ENCODE measurements at places on chromosomes 4 and X.

- no peak for DNase-seq
Measured at GRCh38 chrX:2967998-2968909, 38.1 kb upstream of the ARSH start.

- DNase-seq, result no peak
Measured at GRCh38 chrX:13340182-13340791, 20.4 kb upstream of the ATXN3L start.

- no peak for DNase-seq
Measured at GRCh38 chr4:58739275-58739674, 1629.1 kb upstream of the IGFBP7 start.

DNA sequence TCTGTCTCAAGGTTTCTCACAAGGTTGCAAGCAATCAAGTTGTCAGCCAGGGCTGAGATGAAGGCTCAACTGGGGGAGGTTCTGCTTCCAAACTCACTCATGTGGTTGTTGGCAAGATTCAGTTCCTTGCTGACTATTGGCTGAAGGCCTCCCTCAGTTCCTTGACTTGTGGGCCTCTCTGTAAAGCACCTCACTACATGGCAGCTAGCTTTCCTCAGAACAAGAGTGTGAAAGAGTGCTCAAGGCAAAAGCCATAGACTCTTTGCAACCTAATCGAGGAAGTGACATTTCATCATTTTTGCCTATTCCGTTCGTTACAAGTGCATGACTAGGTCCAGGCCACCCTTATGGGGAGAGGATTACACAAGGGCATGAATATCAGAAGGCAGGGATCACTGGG is 52.0 kb downstream of the CXorf58 start:
- DNase-seq, result no peak

- no peak for DNase-seq
Measured at GRCh38 chr4:180356766-180357165, 1886.4 kb upstream of the TENM3 start.

GRCh38 chr4:188864741-188865140 is 725.5 kb downstream of the TRIML1 start:
- DNase-seq, result no peak

- no peak for DNase-seq
Measured at GRCh38 chr4:128277856-128278255, 9.8 kb downstream of the PGRMC2 start.

DNA sequence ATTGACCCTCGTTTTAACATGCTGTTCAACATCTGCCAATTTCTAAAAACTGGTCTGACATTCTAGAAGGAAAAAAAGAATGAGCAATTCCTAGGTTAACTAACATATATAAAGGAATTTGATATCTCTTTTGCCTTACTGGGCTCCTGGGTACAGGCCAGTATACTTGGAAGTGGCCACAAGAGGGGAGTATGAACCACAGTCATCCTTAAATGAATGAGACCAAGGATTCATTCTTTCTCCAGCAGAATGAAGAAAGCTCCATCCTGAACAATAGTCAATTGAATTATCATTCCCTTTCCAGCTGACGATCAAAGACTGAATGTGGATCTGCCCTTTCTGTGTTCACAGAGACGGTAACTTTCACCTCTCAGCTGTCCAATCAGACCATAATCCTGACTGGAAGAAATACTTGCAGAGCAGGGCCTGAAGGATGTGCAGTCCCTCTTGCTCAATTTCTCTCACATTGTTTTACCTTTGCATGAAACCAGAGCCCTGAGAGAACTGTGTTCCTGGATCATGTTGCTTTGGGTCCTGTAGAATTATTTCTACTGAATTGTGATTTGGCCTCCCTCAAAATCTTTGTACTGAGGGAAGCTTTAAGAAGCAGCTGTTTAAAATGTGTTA is 14.8 kb upstream of the SPARCL1 start:
- DNase-seq, result no peak

GRCh38 chrX:31245714-31246113 is 173.9 kb upstream of the FTHL17 start:
- DNase-seq, result no peak

DNA sequence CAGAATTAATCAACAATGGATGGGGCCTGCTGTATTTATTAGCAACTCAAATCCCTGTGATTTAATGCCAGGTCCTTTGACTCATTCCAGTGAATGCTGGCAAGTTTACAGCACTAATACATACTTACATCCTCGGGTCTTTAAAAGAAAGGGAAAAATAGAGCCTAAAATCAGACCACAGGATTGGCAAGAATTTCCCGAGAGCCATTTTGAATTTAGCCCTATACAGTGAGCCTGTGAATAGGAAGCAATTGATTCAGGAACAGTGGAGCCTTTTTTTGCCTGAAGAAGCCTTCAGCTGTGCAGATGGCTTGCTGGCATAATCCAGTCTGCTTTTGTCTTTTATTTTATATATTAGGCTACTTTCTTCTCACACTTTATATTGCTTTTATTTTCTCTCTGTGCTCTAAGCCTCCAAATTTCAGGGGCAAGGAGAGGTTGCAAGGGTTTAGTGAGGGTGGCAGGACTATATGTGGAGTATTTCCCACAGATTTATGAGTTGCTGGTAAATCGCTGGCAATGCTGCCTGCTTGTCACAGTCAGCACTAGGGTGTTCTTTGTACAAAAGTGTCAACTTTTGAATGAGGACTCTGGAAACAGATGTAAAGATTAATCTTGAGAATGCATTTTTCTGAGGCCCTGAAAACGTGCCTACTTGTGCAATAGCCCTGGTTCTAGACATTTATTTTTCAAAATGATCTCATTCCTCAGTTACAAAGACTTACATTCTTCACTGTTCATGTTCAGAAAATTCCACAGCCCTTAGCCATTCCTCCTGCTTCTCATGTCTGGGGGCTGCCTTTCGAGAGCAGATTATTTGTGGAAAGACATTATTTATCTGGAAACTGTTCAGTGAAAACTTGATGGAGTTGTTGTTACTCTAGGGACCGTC is 303.5 kb downstream of the SPRY1 start:
- no peak for DNase-seq

GRCh38 chr4:106803083-106803482 is 233.0 kb downstream of the DKK2 start:
- DNase-seq, result no peak

GRCh38 chr4:38865445-38865844 is 2.2 kb upstream of the FAM114A1 start:
- no peak for DNase-seq

GRCh38 chr4:56626420-56626819 is 54.7 kb downstream of the HOPX start:
- DNase-seq, result no peak

- DNase-seq, result no peak
Measured at GRCh38 chrX:22220941-22221340, 51.8 kb upstream of the CBLL2 start.

- DNase-seq, result no peak
Measured at GRCh38 chr4:110704748-110705439, 82.0 kb upstream of the PITX2 start.

GRCh38 chr4:158962393-158962792 is 140.5 kb upstream of the RAPGEF2 start:
- DNase-seq, result no peak

GRCh38 chr4:84050015-84050414 is 449.1 kb downstream of the NKX6-1 start:
- peak; percentile 1 for DNase-seq

DNA sequence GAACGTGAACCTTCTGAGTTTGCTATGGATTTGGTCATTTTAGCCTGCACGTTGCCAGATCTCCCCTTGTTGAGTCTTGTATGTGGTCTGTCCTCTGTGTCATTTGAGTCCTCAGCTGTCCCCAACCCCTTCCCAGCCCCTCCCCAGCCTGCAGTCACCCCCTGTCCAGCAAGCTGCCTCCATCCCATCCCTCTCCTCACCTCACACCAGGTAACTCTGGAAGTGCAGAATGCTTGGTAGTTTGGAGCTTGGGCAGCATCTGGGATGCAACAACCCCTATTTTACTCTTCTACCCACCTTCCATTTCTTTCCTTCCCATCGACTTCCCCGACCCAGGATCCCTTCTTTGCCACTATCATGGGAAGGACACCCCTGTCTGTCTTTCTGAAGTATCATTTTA is 18.4 kb downstream of the GABRQ start:
- no peak for DNase-seq

GRCh38 chrX:118216087-118216486 is 99.5 kb upstream of the KLHL13 start:
- DNase-seq, result no peak

- DNase-seq, result no peak
Measured at GRCh38 chrX:40144576-40144975, 46.8 kb upstream of the BCOR start.

DNA sequence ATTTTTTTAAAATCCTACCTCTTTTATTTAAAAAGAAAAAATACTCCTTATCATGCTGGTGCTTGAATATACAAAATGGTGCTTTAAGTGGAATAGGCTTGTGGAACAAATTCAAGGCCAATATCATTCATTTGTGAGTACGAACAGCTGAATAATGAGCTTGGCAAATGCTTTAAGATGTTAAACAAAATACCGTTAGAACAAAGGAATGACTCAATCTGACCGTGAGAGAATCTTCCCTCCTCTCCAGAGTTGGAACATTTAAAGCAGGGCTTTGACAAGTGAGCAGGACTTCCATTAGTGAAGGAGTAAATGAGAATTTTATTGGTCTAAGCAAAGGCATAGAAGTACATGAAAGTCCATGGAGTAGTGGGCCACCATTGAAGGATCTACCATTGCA is 74.5 kb downstream of the DCLK2 start:
- no peak for DNase-seq

GRCh38 chrX:141278306-141278705 is 36.0 kb upstream of the SPANXC start:
- DNase-seq, result no peak

- DNase-seq, result no peak
Measured at GRCh38 chrX:155052738-155053498, 18.0 kb downstream of the CMC4 start.

GRCh38 chr4:168699224-168699878 is 202.5 kb downstream of the PALLD start:
- no peak for DNase-seq

- no peak for DNase-seq
Measured at GRCh38 chr4:44157611-44158277, 290.9 kb downstream of the KCTD8 start.

DNA sequence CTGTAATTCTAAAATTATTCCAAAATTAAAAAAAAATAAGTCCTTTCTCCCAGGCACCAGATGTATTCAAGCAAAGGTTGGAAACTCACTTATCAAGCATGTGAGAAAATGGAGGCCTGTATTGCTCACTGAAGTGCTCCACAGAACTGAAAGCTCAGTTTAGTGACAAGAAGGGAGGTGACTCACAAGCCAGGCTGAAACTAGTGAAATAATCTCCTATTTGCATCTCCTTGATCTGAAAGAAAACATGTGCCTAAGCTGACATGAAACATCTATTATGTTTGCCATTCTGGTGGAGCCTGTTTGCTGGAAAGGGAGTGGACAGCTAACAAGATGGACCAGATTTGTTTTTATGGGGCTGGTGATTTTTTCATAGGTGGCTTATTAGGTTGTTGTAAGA is 54.0 kb upstream of the AMELX start:
- DNase-seq, result no peak

DNA sequence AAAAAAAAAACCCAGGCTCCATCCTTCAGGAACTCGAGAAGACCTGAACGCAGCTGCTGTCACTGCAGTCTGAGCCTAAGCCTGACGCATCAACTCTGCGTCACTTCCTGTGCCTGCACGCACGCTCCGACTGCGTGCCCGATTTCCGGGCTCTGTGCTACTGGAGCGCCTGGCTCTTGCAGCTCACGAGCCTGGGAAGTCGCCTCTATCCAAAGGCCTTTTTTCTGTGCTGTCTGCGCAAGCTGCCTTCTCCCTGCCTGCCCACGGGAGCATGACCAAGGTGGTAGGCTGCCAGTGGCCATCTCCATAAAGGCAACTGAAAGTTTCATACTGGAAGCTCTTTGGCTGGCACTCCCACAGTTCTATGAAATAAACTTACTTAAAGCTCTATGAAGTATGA is 9.9 kb upstream of the GASK1B start:
- DNase-seq, result no peak

DNA sequence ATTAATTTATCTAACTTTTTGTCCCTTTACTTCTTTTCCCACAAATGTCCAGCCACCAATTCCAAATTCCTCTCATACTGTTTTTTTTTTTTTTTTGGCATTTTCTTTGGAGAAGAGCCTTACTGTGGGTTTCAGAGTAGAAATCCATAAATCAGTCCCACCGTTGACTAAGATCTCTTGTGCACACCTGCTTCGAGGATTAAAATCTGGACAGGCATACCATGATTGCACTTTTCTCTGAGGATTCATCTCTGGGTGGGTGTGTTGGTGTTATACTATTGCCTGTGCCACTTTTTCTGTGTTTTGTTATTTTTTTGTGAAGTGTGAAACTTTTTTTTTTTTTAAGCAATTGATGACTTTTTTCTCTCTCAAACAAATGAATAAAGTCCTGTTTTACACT is 13.2 kb downstream of the PRDM8 start:
- DNase-seq, result no peak

DNA sequence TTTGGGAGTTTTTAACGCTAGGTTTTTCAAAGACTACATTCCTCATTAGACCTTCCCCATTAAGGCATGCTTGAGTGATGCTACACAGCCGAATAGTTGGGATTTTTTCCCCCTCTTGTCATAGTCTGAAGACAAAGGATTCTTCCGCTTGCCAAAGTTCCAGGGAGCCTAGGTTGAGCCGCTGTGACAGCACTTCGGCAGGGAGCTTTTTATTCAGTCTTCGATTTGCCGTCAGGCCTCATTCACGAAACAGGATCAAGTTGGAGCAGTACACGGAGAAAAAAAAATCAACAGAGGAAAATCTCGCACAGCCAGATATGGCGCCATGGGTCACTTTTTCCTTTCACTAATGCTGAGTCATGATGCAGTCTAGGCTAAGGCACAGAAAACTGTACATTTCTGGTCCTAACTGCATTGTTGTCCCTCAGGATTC is 24.3 kb downstream of the SHROOM3 start:
- DNase-seq, result no peak

DNA sequence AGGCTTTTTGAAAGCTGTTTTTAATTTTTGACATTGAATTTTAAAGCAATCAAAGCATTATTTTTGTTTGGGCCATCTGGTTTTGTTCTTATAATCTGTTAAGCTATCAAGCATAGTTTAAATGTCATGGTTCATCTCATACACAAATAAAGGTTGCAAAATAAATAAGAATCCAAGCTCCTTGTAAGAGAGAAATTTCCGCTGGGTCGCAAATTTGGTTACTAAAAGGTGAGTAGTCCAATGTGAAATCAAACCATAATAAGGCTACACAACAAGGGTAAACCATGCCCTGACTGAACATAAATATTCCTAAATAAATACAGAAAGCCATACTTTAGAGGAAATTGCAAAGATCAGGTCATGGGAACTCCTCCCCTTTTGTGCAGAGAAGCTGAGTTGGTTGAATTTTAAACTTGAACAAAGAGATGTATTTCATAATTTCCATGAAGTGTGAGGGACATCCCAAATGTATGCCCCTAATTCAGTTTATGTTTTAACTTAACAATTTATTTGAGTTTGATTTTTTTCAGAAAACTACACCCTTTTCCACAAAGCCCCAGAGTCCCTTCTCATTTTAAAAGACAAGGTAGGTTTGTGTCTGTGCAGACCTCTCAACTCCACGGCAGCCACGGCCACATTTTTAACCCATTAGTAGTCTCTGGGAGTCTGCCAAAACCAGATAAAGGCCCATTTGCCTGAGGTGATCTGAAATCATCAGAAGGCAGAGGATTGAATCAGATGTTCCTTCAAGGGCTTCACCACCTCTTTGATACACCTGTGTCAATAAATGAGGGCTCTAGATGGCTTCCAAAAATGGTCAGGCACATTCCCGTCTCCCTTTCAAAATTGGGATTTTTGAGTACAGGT is 85.2 kb downstream of the PLAC1 start:
- no peak for DNase-seq

- DNase-seq, result no peak
Measured at GRCh38 chrX:9038244-9038643, 4.3 kb upstream of the FAM9B start.
